CD4-positive, alpha-beta T cell treated with Interferon gamma for 1 hour (primary cell): ENCODE measurements at places on chromosomes 1 and 21.

DNA sequence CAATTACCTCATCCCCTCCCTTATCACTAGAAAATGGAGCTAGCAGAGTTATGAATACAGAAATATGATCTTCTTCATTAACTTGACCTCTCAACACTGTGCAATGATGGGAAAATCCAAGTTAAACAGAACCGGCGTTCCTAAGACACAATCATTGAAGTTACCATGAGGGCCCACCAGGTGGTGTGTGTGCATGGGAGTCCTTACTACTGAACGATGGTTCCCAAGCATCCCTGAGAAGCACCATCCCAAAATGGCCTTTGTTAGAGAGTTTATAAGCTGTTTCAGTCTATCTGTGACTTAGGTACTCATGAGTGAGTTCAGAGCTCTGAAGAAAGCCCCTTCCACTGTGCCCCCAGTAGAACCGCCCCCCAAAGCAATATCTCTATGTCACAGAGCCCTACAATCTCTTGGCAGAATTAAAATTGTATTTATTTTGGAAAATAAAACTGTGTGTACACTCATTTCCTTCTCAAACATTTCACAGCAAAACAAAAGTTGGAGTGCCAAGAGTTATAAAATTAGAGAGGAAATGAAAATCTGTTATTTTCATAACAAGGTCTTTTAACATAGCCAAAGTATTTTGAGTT, 56.8 kb downstream of the PLD5 start:
- DNase-seq = no peak

- no peak for DNase-seq
Observed at GRCh38 chr1:197917805-197918651, 856 bp downstream of the LHX9 start.

- no peak for DNase-seq
Observed at GRCh38 chr1:205583461-205584130, 48.2 kb downstream of the ELK4 start.

- DNase-seq = no peak
Observed at GRCh38 chr21:21232320-21232719, 234.1 kb downstream of the NCAM2 start.

DNA sequence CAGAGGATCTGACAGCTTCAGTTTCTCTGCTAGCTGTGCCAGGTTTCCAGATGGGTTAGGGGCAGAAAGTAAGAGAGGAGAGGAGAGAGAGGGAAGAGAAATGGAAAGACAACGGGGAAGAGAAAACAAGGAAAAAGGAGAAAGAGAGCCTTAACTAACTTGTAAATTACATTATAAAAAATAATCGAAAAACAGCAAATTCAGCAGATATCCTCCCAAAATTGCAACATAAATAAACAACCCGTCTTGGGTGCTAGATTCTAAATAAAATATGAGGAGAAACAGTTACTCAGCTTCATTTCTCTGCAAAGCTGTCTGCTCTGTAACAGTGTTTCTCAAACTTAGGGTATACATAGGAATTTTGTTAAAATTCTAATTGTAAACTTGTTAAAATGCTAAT, 29.2 kb downstream of the SEC16B start:
- DNase-seq = no peak

- no peak for DNase-seq
Observed at GRCh38 chr1:51093581-51093980, 8.4 kb upstream of the C1orf185 start.

GRCh38 chr1:16017461-16018303, at the start of gene HSPB7:
Gene HSPB7, minus strand, starts transcription at chr1:16018043. Its CDS starts 80 bp downstream, at chr1:16017963.
- no peak for DNase-seq

DNA sequence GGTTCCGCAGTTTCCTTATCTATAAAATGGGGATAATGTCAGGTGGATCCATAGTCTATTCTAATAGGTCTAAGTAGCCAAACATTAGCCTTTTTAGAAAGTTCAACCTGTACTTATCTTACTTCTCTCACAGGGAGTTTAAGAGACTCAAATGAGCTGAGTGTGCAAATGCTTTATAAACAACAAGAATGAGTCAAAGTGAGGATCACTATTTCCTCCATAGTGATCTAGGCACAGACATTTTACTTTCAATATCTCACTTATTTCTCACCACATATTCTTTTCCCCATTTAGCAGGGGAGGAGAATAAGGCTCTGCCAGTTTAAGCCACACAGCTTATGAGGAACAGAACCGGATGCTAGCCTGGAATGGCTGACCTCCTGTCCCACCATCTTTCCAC, 92.1 kb upstream of the LMO4 start:
- no peak for DNase-seq

DNA sequence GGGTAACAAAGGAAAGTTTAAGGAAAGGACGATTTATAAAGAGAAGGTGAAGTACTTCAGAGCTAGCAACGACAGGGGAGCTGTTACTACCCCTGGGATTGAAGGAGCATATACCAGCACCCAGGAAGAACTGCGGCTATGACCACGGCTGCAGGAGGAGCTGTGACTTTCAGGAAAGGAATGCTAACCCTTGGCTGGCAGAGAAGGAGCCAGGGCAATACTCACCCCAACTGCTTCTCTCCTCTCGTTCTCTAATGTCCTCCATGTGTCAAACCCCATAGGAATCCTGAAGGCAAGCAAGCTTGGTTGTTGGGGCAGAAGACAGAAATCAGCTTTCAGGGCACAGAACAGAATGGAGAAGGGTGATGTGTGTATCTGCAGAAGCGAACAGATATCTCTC, 120.5 kb downstream of the TMEM53 start:
- no peak for DNase-seq

DNA sequence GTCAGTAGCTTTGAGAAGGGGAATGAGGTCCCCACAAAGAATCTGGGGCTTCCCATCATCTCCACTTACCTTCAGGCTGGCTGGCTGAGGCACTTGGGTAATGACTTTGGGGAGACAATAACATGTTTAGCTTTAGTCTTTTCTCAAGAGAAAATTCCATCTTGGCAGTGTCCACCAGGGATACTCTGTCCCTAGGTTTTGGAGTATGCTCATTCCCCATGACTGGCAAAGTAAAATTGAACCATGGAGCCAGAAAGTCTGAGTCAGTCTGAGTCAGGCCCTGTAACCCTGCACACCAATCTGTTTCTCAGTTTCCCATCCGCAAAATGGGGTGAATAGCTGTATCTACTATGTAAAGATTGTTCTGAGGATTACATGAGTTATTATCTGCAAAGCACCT, 28.2 kb downstream of the RUNX1 start:
- DNase-seq = no peak

GRCh38 chr1:4557949-4558348, 96.5 kb upstream of the AJAP1 start:
- DNase-seq = no peak
